Cortex of kidney (tissue), 1 donor: ENCODE measurements at places on chromosomes 13 and 19.

DNA sequence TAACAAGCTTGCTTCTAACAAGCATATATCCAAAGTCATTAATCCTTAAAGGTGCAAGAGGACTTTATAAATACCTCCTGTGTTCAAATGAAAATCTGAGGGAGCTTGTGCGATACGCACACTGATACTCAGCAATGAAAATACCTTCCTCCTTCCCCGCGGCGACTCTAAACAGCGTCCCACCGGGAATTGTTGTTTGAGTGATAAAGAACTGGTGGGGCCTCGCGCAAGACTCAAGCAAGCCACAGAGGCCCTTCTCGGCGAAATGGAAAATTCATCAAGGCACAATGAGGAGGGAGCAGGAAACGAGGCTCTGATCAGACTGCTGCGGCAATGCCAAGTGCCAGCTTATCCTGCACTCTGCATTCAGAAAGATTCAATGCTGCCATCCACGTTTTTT is 126.7 kb downstream of the ABCC4 start:
- DNase-seq: no peak

GRCh38 chr19:49150944-49151243 is 4.3 kb downstream of the HRC start:
- no peak for DNase-seq

- DNase-seq: no peak
Measured at GRCh38 chr13:26423629-26424028, 133.9 kb upstream of the WASF3 start.

DNA sequence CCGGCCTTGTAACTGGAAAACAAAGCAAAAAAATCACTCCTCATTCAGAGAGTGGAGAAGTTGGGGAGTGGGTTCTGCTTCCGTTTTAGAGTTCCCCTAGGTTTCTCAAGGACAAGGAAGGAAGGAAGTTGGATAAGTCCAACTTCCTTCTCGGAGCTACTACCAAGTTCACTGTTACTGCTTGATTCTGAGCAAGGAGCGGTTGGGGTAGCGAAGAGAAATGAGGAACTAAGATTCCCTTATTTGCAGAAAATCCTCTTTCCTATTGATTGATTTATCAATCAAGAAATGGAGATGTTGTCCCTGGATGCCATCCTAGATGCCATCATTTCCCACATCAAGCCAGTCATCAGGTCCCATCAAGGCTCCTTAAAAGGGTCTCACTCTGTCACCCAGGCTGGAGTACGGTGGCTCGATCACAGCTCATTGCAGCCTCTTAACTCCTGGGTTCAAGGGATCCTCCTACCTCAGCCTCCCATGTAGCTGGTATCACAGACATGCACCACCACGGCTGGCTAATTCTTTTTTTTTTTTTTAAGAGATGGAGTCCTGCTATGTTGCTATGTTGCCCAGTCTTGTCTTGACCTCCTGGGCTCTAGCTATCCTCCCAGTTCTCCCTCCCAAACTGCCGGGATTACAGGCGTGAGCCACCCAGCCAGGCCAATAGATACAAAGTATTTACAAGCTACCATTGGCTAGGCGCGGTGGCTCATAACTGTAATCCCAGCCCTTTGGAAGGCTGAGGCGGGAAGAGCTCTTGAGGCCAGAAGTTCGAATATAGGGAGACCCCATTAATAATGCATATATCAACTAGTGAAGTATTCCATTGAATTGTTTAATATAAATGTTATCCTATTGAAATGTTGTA is 809 bp upstream of the B9D2 start:
- DNase-seq: no peak

DNA sequence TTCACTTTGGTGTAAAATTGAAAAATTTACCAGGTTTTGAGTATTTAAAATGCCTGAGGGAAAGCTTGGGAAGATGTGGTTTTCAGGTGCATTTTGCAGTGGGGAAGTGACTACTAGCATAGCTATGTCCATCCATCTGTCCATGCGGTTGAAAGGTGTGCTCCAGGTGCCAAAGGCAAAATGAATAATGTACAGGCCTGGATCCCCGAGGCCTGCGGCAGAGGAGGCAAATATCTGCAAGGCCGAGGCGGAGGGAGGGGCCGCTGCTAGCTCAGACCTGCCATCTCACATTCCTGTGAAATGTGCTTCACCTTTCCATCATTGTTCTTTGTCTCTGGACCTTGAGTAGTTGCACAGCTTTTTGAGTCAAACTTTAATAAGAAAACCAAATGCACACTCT is 65.5 kb downstream of the ERCC5 start:
- no peak for DNase-seq

- no peak for DNase-seq
Measured at GRCh38 chr19:408902-409515, at the start of gene C2CD4C. TSS of gene C2CD4C (minus strand) at chr19:409147. CDS start at chr19:408361, 786 bp downstream.

GRCh38 chr19:46958532-46958931 is 61.1 kb upstream of the NPAS1 start:
- no peak for DNase-seq

GRCh38 chr13:114063545-114064449 is 68.6 kb downstream of the RASA3 start:
- no peak for DNase-seq

DNA sequence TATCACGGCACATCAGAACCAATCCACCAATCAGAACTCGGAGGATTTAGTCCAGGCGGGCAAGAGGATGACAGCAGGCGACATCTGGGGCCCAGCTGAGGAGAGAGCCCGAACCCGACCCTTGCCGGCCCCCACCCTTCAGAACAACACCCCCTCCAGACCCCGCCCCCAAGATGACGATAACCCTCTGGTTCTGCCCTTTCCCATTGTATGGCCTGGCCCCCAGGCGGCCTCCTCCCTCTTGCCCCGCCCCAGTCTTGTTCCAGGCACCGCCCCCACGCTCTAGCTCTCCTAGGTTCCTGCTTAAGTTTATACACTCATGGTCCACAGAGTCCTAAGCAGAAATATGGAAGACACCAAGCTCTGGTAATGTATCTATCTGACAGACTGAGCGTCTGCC is 2.8 kb upstream of the ZNF83 start:
- DNase-seq: no peak

- DNase-seq: no peak
Measured at GRCh38 chr19:48330012-48330681, 4.8 kb downstream of the EMP3 start.

DNA sequence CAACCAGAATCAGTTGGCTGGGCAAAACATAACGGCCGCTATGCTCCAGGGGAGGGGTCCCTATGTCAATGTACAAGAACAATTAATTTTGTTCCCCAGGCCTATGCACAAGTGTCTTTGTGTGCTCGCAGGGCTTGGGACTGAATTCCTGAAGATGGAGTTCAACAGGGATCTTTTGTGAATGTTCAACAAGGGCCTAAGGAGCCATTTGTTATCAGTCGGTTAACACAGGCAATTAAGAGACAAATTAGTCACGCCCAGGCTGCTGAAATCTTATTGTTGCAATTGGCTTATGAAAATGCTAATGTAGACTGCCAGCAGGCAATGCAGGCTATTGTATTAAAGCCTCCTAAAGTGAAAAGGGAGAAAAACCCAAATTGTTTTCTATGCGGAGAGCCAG is 117.5 kb downstream of the ZNF429 start:
- no peak for DNase-seq

- DNase-seq: no peak
Measured at GRCh38 chr13:29255567-29255966, 339.9 kb downstream of the SLC7A1 start.

DNA sequence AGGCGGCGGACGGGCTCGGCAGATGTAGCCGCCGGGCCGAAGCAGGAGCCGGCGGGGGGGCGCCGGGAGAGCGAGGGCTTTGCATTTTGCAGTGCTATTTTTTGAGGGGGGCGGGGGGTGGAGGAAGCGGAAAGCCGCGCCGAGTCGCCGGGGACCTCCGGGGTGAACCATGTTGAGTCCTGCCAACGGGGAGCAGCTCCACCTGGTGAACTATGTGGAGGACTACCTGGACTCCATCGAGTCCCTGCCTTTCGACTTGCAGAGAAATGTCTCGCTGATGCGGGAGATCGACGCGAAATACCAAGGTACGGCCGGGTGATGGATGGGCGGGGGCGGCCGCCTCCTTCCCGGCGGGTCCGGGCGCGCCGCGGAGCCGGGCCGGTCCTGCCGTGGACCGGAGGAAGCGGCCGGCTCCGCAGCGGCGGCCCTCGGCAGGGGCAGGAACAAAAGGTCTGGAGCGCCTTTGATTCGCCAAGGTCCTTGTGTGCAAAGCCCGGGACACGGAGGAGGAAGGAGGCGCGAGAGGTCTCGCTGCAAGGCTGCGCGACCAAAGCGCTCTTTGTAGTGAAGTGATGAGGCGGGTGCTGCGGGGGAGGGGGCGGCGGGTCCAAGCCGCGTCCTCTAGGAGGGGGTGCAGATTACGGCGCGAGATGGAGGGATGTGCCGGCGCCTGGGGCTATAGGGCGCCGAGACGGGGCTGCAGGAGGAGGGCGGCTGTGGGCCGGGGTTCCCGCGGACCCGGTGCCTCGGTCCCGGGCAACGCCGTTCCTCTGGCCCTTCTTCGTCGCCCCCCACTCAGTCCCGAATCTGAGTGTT is 689 bp downstream of the ING1 start:
- no peak for DNase-seq

DNA sequence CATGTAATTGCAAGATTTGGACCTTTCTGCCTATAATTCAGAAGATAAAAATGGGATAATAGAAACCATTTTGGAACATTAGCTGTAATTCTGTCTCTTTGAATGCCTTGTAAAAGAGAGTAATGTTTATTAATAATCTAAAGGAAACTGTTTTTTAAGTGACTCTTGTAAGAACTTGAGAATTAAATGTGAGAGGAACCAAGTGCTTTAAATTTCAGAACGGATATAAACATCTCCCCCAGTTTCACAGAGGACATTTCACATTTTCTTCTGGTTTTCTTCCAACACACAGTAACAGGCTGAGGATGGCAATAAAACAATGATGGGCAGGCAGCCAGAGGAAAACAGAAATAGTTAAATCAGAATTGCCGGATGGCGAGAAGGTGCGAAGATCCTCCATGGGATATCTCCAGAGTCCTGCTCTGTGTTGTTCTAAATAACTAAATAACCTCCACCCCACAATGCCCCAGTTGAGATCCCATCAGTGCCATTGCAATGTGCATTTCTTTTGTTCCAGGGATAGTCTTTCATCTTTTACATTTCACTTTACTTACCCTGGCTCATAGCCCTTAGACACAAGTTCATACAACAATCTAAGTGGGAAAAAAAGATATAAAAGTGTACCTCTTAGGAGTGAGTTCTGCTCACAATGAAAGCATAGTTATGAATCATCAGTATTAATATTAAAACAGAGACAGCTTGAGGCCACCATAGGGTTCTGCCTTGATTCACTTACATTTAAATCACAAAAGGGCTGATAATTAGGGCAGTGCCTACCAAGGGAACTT is 73.3 kb downstream of the TNFRSF19 start:
- no peak for DNase-seq

DNA sequence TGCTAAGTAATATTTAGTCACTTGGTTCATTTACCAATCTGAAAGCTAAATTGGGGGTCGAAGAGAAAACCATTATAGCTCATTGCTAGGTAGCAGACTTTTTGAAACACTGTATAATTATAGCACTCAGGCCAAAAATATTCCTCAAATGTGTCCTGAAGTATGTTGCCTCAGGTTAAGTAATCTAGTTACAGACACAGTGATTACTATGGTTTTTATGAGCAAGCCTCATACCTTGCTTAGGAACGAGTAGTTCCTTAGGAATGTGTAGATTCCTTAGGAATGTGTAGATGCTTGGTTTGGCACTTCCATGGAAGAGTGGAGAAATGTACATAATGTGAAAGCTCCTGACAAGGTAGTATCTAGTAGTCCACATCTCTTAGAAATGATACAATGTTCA is 387.5 kb downstream of the LMO7 start:
- DNase-seq: no peak

- no peak for DNase-seq
Measured at GRCh38 chr19:32605544-32605943, 24.6 kb downstream of the PDCD5 start.

GRCh38 chr19:6491802-6492592 is 10.1 kb downstream of the TUBB4A start:
- DNase-seq: no peak

GRCh38 chr13:32381539-32381938 is 46.4 kb downstream of the N4BP2L1 start:
- no peak for DNase-seq

DNA sequence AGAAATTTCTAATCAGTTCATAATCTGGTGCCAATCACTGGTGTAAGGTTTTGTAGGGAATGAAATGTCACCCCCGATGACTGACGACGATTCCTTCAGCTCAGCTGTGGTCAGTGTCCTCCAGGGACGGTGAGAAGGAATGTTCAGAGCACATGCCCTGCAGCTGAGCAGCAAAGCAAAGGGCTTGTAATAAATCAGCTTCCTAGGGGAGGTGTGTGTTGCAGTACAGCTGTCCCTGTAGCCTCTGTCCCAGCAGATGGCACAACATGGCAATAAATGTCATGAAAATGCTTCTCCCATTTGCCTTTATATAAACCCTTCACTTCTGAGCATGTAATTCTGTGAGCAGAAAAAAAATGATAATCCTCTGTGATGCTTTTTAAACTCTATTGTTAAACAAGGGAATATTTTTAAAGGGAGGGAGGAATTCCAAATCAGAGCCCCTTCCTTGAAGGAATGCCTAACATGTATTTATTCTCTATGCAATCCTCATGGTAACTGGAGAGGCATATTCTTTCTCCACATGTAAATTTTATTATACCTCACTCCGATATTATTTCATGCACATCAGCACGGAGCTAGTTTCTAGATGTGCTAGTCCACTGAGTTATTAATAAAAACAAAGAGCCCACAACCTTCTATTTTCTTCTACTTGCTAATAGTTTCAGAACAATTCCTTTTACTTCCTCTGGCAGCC is 102.5 kb downstream of the FAM216B start:
- DNase-seq: no peak

DNA sequence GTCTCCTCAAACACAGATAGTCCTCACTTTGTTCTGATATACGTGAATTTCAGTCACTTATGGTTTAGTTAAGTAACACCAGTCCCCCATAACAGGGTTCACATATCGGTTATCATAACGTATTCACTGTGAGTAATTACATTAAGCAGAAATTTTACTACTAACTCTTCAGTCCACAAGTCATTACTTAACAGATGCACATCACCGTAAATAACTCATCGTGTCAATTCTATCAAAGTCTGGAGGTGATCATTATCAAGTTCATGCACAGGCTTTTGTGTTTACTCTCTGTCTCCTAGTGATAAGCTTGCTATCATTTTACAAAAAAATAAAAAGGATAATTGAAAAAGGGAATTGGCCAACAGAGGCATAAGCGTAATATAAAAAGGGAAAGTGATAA is 287.4 kb upstream of the ATXN8OS start:
- DNase-seq: no peak

- no peak for DNase-seq
Measured at GRCh38 chr19:36449059-36449670, 30.7 kb upstream of the ZFP82 start.

- DNase-seq: no peak
Measured at GRCh38 chr13:75468098-75468497, 13.9 kb downstream of the TBC1D4 start.
